NCI-H1436 treated with DMSO at 0.1 percent for 48 hours (cell line): ENCODE measurements at places on chromosomes 1 and 21.

DNA sequence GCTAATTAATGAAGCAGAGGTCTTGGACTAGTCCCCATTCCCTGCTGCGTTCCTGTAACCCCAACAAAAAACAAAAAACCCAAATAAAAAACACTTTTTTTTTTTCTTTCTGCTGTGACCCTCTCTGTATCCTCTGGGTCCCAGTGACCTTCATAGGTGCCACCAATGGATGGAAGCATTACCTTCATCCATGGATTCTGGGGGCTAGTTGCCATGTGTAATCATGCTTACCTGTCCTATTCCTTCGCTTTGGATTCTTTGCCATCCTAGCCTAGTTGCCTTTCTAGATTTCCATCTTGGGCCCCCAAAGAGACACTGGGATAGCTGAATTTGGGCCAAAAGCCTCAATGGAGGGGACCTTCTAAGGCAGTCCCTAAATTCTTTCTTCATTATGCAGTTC lies 1208.7 kb downstream of the BRINP3 start:
- DNase-seq, result no peak

GRCh38 chr21:23694390-23694789 lies 1912.9 kb downstream of the MRPL39 start:
- DNase-seq, result no peak

DNA sequence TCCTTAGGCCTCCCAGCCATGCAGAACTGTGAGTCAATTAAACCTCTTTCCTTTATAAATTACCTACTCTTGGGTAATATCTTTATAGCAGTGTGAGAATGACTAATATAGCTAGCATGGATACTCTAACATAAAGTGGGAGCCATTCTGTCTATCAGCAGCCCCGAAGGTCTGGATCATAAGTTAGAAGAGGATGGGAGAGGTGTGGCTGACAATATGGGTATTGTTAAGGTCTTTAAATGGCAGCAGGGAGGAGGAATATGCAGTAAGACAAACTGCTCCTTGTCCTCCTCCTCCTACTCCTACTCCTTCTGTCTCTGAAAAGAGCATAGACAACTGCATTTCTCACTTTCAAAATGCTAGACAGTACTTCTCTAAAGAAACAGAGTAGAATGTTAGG lies 214.0 kb upstream of the C1orf87 start:
- no peak for DNase-seq

DNA sequence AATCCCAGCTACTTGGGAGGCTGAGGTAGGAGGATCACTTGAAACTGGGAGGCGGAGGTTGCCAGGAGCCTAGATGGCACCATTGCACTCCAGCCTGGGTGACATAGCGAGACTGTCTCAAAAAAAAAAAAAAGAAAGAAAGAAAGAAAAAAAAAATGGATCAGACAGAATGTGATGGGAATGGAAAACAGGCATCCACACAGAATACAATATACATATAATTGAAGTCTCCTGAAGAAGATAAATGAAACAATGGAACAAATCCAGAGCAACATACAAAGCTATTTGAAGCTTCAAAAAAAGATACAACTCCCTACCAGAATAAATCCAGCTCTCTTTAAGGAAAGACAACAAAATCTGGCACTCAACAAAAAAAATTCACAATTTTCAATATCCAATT lies 10.9 kb upstream of the EGLN1 start:
- DNase-seq, result no peak

GRCh38 chr21:18049461-18049860 lies 195.2 kb upstream of the CHODL start:
- peak; percentile 51 for DNase-seq
